CD4-positive, alpha-beta T cell (primary cell): ENCODE measurements at places on chromosomes 11 and 22.
A peak's percentile ranks its signal among the peaks of the same experiment; 100 is the strongest.

DNA sequence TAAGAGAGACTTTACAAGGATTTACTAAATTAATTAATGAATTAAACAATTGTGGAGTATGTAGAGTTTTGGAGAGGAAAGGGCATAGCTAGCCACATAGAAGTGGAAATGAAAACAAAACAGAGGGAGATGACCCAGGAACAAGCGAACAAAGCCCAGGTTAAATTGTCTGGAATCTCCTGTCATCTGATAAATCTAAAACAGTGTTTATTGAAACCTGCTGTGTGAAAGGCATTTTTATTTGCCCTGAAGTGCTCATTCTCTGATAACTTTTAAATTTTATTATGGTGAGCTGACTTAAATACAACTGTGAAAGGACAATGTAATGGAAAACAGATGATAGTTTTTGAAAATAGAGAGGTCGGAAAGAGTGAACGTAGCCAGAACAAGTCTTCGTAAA is 682.8 kb upstream of the KIRREL3 start:
- no peak for DNase-seq

DNA sequence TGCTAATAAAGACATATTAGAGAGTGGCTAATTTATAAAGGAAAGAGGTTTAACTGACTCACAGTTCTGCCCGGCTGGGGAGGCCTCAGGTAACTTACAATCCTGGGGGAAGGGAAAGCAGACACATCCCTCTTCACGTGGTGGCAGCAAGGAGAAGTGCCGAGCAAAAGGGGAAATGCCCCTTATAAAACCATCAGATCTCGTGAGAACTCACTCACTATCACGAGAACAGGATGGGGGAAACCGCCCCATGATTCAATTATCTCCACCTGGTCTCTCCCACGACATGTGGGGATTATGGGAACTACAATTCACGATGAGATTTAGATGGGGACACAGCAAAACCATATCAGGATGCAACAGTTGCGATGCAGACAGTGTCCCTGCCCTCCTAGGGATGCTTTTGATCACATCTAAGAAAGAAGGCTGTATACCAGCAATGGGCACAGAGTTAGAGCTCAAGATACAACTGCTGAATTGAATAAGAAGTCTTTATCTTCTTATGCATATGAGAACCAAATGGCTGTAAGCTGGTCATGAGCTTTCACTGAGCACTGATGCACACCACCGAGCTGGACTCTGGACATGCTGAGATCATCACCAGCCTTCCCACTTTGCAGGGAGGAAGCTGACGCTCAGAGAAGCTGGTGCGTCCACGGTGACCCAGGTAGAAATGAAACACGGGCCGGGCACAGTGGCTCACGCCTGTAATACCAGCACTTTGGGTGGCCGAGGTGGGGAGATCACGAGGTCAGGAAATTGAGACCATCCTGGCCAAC is 255.2 kb downstream of the MN1 start:
- no peak for DNase-seq

DNA sequence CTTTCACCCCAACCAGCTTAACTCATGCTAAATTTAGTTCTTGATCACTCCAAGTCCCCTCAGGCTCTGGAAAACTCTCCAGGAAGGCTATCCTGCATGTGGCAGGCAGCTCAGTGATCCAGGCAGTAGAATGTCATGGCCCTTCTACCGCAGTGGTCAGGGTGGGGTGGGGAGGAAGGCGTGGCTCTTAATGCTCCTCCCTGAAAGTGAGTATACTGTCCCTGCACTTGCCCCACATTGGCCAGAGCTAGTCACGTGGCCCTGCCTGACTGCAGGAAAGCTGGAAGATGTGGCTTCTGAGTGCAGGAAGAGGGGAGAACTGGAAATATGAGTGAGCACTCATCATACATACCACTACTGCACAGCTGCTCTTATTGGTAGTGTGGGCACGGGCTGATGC is 102.1 kb downstream of the GRAMD1B start:
- DNase-seq: no peak

DNA sequence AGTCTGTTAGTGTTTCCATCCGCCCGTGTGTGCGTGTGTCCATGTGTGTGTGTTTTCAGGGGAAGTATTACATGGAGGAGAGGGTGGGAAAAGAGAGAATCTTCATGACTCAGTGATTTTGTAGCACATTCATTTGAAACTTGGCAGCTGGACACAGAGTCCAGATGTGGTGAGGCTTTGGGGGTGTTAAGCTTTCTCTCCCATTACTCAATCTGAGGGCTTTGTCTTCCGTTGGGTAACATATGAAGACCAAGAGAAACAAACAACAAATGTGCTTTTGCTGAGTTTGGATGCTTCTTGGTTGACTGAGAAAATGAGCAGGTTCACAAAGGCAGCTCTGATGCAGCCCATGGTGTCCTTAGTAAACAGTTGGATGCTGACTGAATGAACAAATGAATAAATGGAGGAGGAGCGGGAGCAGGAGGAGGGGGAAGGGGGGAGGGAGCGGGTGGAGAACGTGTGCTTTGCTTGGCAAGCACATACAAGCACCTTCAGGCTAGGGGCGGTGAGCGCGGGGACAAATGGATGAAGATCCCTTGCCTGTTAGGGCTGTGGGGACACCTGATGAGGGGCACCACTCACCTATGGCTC is 104.3 kb downstream of the ST3GAL4 start:
- no peak for DNase-seq

GRCh38 chr11:59427068-59427382 is 812 bp upstream of the OR5A2 start:
- DNase-seq: no peak

GRCh38 chr11:33633251-33634003 is 67.2 kb downstream of the C11orf91 start:
- DNase-seq: no peak

GRCh38 chr11:61541598-61541997 is 33.0 kb downstream of the LRRC10B start:
- no peak for DNase-seq

- no peak for DNase-seq
These were observed 33.3 kb downstream of the FAM83F start for GRCh38 chr22:40028098-40028425.

- DNase-seq: no peak
These were observed 275.3 kb downstream of the C11orf87 start for GRCh38 chr11:109697140-109697843.

- DNase-seq: no peak
These were observed 69.0 kb downstream of the EFCAB6 start for GRCh38 chr22:43743131-43743530.

DNA sequence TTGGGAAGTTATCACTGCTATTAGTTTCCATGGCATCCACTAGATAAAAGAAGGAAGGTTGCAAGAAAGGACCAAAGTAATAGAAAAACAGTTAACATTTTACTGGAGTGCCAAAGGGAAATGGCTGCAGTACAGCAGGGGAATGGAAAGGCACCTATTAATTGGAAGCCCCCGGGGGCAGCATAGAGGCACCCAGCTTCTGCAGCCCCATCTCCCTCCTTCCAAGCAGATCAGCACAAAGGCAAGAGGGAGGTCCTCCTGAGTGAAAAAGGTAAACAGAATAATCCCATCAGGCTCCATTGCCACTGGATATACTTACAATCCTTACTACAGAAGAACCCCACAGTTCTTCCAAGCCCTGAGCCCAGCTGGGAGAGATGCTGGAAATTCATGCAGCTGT is 887.1 kb downstream of the DLG2 start:
- no peak for DNase-seq

DNA sequence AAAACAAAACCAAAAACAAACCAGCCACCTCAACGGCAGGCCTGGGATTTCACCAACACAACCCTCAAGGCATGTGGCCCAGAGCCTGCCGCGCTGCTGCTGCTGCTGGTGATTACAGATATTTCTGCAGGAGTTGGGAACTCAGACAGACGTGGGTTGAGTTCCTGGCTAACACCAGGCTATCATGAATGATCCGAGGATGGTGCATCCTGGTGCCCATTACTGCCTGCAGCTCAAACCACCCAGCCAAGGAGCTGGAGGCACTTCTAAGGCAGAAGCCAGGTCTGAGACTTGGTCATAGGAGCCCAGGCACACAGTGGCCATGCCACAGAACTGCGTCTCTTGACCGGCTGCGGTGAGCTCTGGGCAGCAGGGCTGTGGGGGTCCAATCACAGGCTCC is 151.8 kb downstream of the MPPED1 start:
- DNase-seq: no peak

- no peak for DNase-seq
These were observed 81.4 kb upstream of the GRK3 start for GRCh38 chr22:25482868-25483639.

DNA sequence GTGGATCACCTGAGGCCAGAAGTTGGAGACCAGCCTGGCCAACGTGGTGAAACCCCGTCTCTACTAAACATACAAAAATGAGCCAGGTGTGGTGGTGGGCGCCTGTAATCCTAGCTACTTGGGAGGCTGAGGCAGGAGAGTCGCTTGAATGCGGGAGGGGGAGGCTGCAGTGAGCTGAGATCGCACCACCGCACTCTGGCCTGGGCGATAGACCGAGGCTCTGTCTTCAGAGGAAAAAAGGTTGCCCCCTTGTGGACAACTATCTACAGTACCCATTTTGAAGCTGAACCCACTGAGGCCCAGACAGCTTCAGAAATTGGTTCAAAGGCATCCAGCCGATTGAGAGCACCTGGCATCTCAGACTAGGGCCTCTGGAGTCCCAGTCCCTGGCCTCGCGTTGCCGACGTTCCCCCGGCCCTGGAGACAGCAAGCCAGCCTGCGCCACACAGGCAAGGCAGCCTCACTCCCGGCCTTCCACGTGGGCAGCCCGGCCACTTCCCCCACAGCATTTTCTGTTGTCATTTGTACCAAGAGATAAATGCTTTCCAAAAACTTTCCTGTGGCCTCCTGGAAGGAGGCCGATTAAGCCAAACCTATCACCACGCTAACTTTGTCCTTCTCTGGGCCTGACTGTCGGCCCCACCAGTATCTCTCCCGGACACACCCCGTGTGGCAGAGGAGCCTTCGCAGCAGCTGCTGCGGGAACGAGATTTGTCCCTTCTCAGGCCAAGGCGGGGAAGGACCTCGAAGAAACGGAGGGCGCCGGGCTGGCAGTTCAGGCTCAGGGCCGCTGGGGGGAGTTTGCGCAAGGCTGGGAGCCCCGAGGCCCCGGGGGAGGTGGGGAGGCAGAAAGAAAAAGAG is 82.8 kb downstream of the FLI1 start:
- DNase-seq: peak; percentile 80

GRCh38 chr22:49372530-49373288 is 455.0 kb downstream of the BRD1 start:
- no peak for DNase-seq

DNA sequence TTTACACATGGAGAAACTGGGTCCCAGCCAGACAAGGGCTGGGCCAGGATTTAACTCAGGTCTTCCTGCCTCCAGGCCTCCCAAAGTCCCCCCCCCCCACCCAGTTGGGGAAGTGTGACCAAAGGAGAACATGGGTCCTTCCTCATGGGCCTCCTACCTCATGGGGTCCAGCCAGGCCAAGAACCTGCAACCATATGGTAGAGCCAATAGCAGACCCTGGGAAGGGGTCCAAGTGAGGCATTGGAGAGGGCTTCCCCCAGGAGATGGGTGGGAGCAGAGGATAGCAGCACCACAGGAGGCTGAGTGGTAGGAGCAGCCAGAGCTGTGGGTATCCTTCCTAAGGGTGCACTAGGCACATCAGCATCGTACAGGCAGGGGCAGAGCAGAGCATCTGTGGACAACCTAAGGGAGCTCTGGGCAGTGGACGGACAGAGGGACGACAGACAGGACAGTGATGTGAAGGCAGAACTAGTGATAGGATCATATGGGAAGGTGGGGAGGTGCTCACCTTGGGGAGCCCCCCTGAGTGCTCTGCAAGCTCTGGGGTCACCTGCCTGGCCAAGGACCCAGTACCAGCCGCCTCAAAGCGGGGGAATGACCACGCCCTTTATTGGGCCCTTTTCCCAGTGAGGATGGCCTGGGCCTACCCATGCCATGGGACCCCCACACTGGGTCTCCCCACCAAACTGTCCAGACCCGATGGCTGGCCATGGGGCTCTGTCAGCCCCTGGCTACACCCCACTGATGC is 4.5 kb downstream of the ARVCF start:
- no peak for DNase-seq

DNA sequence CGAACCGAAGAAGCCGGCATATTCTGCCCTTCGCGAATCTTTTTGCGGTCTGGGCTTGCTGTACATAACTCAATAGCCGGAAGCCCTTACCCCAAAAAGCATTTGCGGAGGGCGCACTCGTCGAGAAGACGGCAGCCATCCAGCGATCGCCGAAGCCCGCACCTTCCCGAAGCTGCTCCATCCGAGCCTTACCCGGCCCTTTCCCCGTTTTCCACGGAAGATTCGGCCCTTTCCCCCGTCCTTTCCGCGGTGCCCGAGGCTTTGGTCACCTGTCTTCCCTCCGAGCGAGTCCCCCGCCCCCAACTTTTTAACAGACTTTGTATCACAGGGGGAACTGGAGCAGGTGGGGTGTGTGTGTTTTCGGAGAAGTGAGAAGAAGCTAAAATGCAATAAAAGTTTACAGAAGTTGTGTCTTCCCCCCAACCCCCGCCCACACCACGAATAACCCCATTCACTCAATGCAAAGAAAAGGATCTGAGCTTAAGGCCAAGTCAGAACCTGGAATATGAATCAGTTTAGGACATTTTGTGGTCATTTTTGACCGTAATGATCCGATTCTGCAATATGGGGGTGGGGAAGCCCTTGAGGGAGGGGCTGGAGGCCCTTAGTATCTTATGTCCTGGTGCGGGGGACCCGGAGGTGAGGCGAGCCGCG is 99.0 kb upstream of the HSD17B12 start:
- no peak for DNase-seq

GRCh38 chr11:34174412-34175041 is 69.1 kb downstream of the NAT10 start:
- DNase-seq: peak; percentile 65

DNA sequence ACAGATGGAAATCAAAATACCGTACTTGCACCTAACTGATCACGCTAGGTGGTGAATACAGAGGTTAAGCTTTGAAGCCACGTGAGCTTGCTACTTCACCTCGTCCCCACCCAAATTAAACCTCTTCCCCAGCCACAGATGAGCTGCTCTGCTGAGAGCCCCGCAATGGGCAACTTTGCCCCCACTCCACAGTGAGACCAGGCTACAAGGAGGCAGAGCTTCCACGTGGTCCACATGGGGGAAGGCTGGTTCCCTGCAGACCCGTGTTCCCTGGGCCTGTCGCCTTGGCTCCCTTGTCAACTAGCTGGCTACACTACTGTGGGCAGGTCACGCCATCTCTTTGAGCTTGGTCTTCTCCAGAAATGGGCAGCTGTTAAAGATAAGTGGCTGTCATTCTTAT is 10.9 kb downstream of the CD5 start:
- no peak for DNase-seq

- no peak for DNase-seq
These were observed 127.5 kb downstream of the FBXO7 start for GRCh38 chr22:32602154-32602553.
